ENCODE measurements at places on chromosomes 11 and 22. TPM values are rescaled to one million over a fixed set of nuclear protein-coding genes. Genes with fewer than 3 reads are reported as not detected.

DNA sequence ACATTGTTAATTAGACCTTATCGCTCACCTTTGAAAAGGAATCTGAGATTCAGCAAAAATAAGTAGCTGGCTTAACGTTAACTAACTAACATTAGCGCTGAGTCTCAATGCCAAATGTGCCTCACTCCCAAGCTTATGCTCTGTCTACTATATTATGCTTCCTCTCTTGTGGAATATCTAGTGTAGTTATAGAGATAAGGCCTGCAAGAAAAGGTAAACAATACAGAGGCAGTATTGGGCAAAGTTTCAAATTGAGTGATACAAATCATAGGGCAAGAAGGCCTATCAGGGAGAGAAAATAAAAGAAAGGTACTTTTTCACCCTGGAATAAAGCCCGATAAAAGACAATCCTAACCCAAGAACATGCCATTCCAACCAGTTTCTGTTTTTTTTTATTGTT lies 61.6 kb upstream of the SLC17A6 start:
- H3K4me3 ChIP-seq, result no peak overlapping the region
- H3K27ac ChIP-seq, result no peak overlapping the region
- no peaks in the 10 kb centered on the region for H3K36me3 ChIP-seq
- no peak for DNase-seq
- no peaks in the 10 kb centered on the region for H3K27me3 ChIP-seq
- no peaks in the 10 kb centered on the region for H3K4me1 ChIP-seq

DNA sequence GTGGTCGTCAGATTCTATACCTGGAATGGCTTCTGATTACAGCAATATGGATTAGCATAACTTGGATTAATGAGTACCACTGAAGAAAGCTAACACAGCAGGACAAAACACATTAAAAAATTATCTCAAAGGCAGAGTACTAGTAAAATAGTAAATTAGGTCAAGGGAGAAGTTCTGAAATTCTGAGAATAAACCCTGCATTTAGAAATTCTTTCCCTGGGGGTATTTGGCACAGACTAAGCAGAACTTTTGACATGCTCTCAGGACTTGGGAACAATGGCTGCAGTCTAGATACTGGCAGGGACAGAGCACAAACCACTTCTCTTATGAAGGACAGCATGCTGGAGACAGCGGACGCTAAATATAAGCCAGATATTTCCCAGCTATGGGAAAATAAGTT lies 85.6 kb upstream of the GRIA4 start:
- H3K4me1 ChIP-seq, result no peaks in the 10 kb centered on the region
- peak overlapping the region; percentile 1 for H3K27ac ChIP-seq
- H3K27me3 ChIP-seq, result no peaks in the 10 kb centered on the region
- no peak overlapping the region for H3K4me3 ChIP-seq
- no peak for DNase-seq
- no peaks in the 10 kb centered on the region for H3K36me3 ChIP-seq

DNA sequence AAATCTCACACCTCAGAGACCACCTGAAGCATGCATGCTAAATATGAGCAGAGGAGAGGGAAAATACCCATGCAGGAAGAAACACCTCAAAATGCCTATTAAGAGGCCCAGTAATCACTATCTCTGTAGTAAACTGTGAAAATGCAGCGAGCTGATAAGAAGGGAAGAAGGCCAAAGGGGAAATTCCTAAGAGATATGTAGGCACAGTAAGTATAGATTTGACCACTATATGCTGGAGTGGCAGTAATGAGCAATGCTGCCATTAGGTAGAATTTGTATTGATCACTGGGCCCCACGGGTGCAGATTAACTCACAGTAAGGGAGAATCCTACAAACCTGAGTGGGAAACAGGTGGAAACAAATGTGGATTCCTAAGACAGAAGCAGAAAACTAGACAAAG lies 1813.1 kb upstream of the RAG2 start:
- H3K36me3 ChIP-seq, result no peaks in the 10 kb centered on the region
- DNase-seq, result no peak
- no peaks in the 10 kb centered on the region for H3K4me1 ChIP-seq
- H3K27ac ChIP-seq, result no peak overlapping the region

DNA sequence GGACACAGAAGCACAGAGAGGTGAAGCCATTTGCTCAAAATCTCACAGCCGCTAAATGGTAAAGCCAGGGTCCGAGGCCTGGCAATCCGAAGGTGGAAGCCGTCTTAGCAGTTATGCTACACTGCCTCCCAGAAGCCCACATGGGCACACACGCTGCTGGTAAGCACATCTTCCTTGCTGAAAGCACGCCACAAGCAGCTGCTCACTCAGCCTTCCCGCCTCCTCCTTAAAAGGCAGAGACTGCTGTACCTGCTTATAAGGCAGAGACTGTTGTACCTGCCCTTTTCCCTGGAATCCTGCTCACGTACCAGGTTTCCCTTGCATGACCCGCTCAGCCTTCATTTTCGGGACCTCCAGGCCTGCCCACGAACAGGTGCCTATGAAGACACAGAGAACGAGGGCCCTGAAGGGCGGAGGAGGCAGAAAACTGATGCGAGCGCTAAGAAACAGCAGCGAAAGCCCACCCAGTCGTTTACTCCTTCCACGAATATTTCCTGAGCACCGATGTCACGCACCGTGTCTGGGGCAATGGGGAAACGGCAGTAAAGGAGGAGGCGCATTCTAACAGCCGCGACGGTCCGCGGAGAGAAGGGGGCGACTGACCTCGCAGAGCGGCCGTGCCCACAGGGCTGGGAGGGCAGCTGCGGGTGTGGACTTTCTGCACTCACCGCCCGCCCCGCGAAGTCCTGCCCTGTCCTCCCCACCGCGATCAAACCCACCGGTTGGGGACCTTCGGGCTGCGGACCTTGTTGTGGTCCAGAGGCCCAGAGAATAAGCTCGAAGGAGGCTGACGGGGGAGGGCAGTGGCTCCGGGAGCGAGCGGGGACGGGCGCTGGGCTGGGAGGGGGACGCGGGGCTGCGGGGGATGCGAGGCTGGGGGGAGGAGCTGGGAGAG lies 13.0 kb downstream of the SPATA19 start:
- no peak overlapping the region for H3K27ac ChIP-seq
- no peak for DNase-seq
- H3K4me1 ChIP-seq, result no peaks in the 10 kb centered on the region

DNA sequence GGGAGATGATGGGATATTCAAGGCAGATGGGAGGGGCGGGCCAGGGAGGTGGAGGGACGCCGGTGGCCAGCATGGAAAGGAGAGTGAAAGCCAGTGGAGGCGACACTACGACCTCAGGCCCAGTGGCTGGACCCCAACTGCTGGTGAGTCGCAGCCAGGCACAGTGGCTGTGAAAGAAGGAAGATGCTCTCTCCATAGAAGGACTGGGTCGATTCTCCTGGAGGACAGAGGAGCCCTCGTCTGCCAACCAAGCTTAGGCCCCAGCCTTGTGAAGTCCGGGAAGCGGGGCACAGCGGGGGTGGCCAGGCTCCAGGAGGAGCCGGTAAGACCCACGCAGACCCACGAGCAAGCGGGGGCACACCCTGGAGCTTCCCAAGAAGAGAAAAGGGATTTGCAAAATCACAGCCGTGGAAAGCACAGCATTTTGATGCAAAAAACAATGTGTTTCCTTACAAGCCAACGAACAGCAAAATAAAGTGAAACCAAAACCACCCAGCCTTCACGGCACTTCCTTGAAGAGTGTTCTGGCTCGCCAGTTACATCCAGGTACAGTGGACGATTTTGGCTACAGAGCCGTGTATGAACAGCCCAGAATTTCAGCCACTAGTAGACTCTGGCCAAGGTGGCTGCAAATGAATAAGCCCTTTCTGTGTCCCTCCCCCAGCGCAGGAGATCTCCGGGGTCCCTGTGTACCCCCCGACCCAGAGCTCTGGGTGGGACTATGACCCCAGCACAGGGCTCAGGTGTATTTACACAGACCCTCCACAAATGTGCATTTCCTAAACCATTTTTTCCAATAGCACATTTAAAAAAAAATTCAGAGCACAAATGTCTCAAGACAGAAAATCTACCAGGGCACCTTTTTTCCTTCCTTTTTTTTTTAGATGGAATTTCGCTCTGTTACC lies 96.9 kb downstream of the TRMU start:
- H3K4me1 ChIP-seq, result no peaks in the 10 kb centered on the region
- no peaks in the 10 kb centered on the region for H3K36me3 ChIP-seq
- peak overlapping the region; percentile 62 for H3K4me3 ChIP-seq
- peak overlapping the region; percentile 12 for H3K27ac ChIP-seq
- H3K27me3 ChIP-seq, result no peaks in the 10 kb centered on the region
- DNase-seq, result no peak

- no peaks in the 10 kb centered on the region for H3K27me3 ChIP-seq
- H3K36me3 ChIP-seq, result no peaks in the 10 kb centered on the region
- no peak overlapping the region for H3K4me3 ChIP-seq
- no peak overlapping the region for H3K27ac ChIP-seq
- DNase-seq, result no peak
These were observed 896.9 kb downstream of the KCNA4 start for GRCh38 chr11:29119707-29120618.

DNA sequence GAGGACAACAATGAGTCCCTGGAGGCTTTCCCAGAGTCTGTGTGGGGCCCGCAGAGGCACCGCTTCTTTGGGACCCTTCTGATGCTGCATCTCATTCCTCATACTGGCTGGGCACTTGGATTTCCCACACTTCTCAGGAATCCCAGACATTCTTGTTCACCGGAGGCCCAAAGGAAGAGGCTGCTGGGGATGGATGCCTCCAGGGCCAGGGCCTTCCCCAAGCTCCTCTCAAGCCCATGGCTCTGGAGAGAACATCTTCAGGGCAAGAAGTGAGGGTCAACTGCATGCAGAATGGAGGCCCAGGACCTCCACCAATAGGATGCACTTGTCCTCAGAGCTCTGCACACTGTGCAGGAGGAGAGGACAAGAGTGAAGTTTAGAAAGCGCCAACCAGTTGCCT lies 34.6 kb downstream of the DKK3 start:
- H3K4me3 ChIP-seq, result no peak overlapping the region
- H3K36me3 ChIP-seq, result no peaks in the 10 kb centered on the region
- DNase-seq, result no peak
- peaks cover 7% of the 10 kb centered on the region for H3K4me1 ChIP-seq
- no peaks in the 10 kb centered on the region for H3K27me3 ChIP-seq
- peak overlapping the region; percentile 65 for H3K27ac ChIP-seq

GRCh38 chr22:47146941-47147340 lies 384.5 kb downstream of the TBC1D22A start:
- H3K27ac ChIP-seq, result no peak overlapping the region
- no peak for DNase-seq
- no peak overlapping the region for H3K4me3 ChIP-seq
- H3K36me3 ChIP-seq, result no peaks in the 10 kb centered on the region
- peaks cover 4% of the 10 kb centered on the region for H3K4me1 ChIP-seq
- H3K27me3 ChIP-seq, result no peaks in the 10 kb centered on the region

DNA sequence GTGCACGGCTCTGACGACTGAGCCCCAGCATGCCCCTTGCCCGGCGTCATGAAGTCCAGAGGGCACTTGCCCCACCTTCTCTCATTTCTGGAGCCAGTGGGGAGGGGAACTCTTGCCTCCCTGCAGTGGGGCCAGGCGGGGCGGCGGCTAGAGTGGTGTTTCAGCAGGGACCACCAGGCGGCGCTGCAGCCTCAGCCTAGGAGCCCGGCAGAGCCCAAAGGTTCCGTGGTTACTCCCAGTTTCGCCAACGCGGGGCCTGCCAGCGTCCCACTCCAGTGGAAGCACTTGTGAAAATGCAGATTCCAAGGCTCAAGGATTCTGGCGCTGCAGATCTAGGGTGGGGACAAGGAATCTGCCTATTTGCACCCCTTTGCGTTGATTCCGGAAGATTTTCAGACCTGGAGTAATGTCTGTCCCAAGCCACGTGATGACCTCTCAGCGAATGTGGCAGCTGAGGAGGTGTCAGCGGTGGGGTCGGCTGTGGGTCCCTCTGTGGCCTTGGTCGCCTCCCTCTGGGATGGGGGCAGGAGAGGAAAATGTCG lies 55.7 kb downstream of the CD82 start:
- no peaks in the 10 kb centered on the region for H3K27me3 ChIP-seq
- peaks cover 5% of the 10 kb centered on the region for H3K36me3 ChIP-seq
- H3K4me3 ChIP-seq, result no peak overlapping the region
- peak; percentile 67 for DNase-seq
- H3K4me1 ChIP-seq, result no peaks in the 10 kb centered on the region

GRCh38 chr11:6693342-6694228 lies 10.4 kb upstream of the MRPL17 start:
- no peaks in the 10 kb centered on the region for H3K4me1 ChIP-seq
- no peak overlapping the region for H3K4me3 ChIP-seq
- no peak for DNase-seq
- no peaks in the 10 kb centered on the region for H3K36me3 ChIP-seq

GRCh38 chr11:67270256-67271204 lies 4.3 kb downstream of the GRK2 start:
- H3K4me3 ChIP-seq, result peak overlapping the region; percentile 99
- no peaks in the 10 kb centered on the region for H3K36me3 ChIP-seq
- peaks cover 61% of the 10 kb centered on the region for H3K4me1 ChIP-seq
- DNase-seq, result peak; percentile 42
- peak overlapping the region; percentile 92 for H3K27ac ChIP-seq
- no peaks in the 10 kb centered on the region for H3K27me3 ChIP-seq

- DNase-seq, result no peak
- no peaks in the 10 kb centered on the region for H3K27me3 ChIP-seq
- H3K36me3 ChIP-seq, result no peaks in the 10 kb centered on the region
- H3K27ac ChIP-seq, result peak overlapping the region; percentile 75
These were observed 36.3 kb downstream of the PPP2R1B start for GRCh38 chr11:111729831-111730311.

GRCh38 chr11:92384358-92384757 lies 159.7 kb downstream of the FAT3 start:
- no peaks in the 10 kb centered on the region for H3K27me3 ChIP-seq
- no peak overlapping the region for H3K4me3 ChIP-seq

GRCh38 chr11:116422956-116423600 lies 349.7 kb downstream of the BUD13 start:
- no peaks in the 10 kb centered on the region for H3K36me3 ChIP-seq
- H3K4me1 ChIP-seq, result no peaks in the 10 kb centered on the region
- no peaks in the 10 kb centered on the region for H3K27me3 ChIP-seq
- H3K27ac ChIP-seq, result no peak overlapping the region
- no peak for DNase-seq

- peak; percentile 69 for DNase-seq
- no peaks in the 10 kb centered on the region for H3K4me1 ChIP-seq
- H3K27ac ChIP-seq, result peak overlapping the region; percentile 94
- H3K4me3 ChIP-seq, result no peak overlapping the region
- H3K36me3 ChIP-seq, result no peaks in the 10 kb centered on the region
- no peaks in the 10 kb centered on the region for H3K27me3 ChIP-seq
These were observed 111.2 kb downstream of the ZNF280B start for GRCh38 chr22:22397292-22397870.

GRCh38 chr11:61092908-61093763 lies 9.2 kb upstream of the CD5 start:
- no peaks in the 10 kb centered on the region for H3K36me3 ChIP-seq
- H3K4me1 ChIP-seq, result no peaks in the 10 kb centered on the region
- no peak overlapping the region for H3K4me3 ChIP-seq

Gene CDC42EP2
- 13.4 TPM for total RNA-seq

Gene CCDC157
- 6.6 TPM for total RNA-seq

Gene ARHGAP8
- 32.4 TPM for total RNA-seq

Gene OSBP
- 42.4 TPM for total RNA-seq

Gene OR52E1
- total RNA-seq, result not detected

Gene PRG3
- total RNA-seq, result not detected

Gene MGAT3
- total RNA-seq, result 3.9 TPM
